ENCODE measurements at places on chromosomes 3 and 15.

GRCh38 chr3:15310491-15311370, 21.7 kb downstream of the SH3BP5 start:
- DNase-seq = no peak

GRCh38 chr15:68277603-68278344, at the start of gene FEM1B:
Gene FEM1B (plus strand): TSS chr15:68277745. CDS start chr15:68278418, 673 bp downstream.
- peak; percentile 75 for DNase-seq

- DNase-seq = no peak
Observed at GRCh38 chr3:158095814-158096704, 10.2 kb downstream of the SHOX2 start.

DNA sequence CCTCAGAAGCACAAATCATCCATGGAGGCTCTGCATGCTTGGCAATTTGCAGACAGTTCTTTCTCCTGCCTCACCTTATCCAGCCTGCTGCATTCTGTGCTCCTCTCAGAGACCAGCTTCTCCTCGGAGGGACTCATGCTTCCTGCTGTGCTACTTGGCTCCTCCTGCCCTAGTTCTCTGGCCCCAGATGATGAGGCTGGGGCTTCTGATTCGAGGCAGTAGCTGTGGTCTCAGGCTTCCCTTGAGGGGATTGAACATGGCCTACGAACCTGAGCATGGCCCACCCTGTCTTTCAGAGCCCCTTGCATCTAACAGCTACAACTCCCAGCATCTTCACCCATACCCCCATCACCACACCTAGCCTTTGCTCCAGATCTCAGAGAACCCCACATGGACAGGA, 6.7 kb downstream of the VIPR1 start:
- DNase-seq = no peak

DNA sequence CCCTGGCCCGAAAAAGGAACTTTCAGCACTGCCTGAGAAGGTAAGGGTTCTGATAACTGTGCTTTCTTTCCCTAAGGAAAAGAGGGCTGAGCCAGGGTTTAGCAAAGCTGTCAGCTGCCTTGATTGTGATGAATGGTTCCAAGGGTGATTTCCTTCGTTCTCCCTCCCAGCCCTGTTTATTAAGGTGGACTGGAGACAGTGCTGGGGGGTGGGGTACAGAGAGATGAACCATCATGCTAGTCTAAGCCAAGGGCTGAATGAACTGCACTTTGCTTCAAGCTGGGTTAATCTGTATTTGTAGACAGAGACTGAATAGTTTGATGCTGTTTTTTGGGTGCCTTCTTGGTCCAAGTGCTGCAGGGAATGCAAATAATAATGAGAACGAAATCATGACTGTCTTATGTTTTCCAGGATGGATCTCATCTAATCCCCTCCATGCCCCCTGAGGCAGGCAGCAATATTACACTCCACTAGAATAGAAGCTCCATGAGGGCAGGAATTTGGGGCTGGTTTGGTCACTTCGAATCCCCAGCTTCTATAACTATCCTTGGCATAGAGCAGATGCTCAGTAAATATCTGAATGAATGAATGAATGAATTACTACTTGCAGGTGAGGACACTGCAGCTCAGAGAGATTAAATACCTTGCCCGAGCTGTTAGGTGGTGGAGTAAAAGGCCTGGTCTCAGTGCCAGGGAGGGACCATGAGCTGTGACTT, 10.9 kb downstream of the PXYLP1 start:
- no peak for DNase-seq

GRCh38 chr15:77569729-77570125, 63.0 kb downstream of the LINGO1 start:
- no peak for DNase-seq

DNA sequence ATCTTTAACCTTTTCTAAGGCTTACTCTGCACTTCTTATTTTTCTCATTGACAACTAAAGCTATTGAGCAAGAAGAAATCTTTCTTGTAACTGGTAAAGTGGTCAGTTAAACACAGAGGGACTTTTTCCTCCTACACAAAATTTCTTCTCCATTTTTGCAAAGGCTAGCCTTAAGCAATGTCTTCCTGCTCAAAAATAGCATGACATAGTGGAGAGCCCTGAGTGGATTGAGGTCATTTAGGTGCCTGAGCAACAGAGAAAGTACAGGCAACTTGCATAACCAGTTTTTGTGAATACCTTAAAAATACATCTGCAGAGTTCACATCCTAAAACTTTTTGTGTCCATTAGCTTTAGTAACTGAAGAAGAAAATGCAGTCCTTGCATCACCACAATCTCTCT, 144.7 kb upstream of the TTC14 start:
- DNase-seq = no peak

DNA sequence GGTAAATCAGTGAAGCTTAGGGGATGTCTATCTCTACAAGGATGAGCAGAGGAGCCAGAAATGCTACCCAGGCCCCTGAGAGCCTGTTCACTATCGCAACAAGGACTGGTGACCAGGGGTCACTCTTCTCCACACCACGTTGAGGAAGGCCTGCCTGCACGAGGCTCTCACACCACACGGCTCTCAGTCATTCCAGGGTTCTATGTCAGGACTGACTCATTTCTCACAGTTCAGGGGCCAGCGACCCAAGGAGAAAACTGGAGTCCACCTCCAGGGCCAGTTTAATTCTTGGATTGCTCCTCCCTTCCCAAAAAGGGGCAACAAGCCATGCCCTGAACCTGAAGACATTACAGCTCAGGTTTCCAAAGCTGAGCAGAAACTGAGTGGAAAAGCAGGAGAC, 33.9 kb downstream of the ANP32A start:
- DNase-seq = no peak

- no peak for DNase-seq
Observed at GRCh38 chr3:72696815-72697214, 151.4 kb downstream of the SHQ1 start.

- no peak for DNase-seq
Observed at GRCh38 chr15:65901336-65901735, 32.0 kb downstream of the RAB11A start.

- no peak for DNase-seq
Observed at GRCh38 chr3:58065700-58066167, 57.5 kb downstream of the FLNB start.

DNA sequence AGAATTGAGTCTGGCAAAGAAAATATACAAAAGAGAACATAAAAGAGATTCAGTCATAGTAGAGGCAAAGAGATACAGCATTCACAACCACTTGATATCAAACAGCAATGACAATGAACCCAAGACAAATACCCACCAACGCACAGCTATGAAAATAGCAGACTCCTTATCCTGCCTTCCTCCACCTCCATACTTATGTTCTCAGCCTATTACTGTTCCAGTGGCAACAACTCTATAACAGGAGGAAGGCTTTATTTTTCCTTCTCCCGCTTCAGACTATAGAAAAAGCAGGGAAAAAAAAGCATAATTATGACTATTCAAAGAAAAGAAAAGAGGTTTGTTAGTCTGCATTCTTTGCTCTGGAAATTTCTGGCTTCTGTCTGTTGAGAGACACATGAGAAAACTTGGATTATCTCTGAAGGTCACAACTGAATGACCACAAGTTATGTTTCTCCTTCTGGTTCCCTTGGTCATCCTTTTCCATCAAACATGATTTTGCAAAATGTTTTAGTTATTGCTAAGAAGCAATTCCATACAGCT, 81.2 kb upstream of the PLXND1 start:
- DNase-seq = no peak

- DNase-seq = no peak
Observed at GRCh38 chr15:92189166-92189565, 204.5 kb upstream of the ST8SIA2 start.

DNA sequence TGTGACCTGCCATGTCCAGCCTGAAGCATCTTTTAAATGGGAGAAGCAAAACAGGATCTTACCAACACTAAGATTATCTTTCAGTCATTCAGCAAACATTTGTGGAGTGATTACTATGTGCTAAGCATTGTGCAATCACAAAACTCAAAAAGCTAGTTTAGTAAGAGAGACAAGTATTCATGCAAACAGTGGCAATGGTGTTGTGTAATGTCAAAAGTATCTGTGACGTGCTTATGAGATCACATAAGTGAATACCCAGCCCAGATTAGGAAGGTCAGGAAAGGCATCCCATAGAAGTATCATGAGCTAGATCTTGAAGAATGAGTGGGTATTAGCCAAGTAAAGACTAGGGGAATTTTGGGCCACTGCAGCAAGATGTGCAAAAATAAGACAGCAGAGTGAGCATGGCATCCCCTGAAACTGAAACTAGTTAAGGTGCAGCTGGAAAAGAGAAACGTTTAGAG, 32.1 kb downstream of the SEC62 start:
- no peak for DNase-seq

DNA sequence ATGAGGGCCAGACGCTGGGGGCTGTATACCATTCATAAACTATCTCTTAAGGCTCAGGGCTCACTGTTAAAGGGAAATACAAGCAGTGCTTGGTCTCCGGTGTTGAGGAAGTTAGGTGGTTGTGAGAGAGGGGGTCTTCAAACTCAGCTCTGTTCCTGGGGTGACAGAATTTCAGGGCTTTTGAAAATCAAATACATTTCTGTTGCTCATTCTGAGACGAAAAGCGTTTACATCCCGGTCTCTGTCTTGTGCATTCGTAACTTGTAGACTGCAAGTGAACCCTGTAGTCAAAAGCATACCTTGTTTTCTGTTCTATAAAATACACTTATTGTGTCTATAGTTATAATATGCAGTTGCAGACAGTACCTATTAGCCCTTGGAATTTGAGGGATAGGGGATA, 1.7 kb downstream of the SLCO3A1 start:
- DNase-seq = no peak

- DNase-seq = no peak
Observed at GRCh38 chr3:169542331-169542751, 121.2 kb downstream of the MECOM start.
